ENCODE measurements at places on chromosomes 7 and 10.

DNA sequence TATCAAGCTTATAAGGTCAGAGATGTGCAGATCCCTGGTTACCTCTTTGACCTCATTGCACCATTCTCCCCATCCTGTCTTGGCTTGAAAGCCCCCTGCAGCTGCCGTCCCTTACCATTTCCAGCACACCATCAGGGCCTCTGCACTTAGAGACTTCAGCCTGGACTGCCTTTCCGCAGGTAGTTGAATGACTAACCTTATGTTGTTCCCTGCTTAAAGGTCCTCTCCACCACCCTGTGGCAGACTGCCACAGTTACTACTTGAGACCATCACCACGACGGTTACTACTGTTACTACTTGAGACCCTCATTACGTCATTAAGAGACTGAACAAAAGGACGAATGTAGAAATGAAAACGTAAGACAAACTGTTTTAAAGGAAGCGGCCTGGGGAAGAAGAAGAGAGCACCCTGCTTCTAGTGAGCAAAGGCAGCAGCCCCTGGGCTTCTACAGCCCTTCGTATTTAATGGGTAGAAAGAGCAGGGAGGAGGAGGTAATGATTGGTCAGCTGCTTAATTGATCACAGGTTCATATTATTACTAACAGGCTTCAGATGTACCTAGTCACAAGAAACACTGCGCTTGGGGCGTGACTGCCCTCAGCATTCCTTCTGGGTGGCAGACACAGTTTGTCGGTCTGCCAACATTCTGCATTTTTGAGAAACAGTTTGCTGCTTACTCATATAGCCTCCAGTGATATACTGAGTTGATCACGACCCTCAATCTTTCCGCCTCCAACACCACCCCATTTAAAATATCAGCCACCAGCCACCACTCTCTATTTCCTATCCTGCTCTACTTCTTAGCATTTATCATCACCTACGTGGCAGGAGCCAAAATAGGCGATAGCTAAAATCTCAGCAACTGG is 74.1 kb upstream of the PARD3 start:
- no peak for DNase-seq

- DNase-seq = no peak
Measured at GRCh38 chr7:139065323-139065722, 29.5 kb upstream of the ZC3HAV1L start.

GRCh38 chr10:24882047-24882698 is 70.2 kb downstream of the PRTFDC1 start:
- no peak for DNase-seq

DNA sequence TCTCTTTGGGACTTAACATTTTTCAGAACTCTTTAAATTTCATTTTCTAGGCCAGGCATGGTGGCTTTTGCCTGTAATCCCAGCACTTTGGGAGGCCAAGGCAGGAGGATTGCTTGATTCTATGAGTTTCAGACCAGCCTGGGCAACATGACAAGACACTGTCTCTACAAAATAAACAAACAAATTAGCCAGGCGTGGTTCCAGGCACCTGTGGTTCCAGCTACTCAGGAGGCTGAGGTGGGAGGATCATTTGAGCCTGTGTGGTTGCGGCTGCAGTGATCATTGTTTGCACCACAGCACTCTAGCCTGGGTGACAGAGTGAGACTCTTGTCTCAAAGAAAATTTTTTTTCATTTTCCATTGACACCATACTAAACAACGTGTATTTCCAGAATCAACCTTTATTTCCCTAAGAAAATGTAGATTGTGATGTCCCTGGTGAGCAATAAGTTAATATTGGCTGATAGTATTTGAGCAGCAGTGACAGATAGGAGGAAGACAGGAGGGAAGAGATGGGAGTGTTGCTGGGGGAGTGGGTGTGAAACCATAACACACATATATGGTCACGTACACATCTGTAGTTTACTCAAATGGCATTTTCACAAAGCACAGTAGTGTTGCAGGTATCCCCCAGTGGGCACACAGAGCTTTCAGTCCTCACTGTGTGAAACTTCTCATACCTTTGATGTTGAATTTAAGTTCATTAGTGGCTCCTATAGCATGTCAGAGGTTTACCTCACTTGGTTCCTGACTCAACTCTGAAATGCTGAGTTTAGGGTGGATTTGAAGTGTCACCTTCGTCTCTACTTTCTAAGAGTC is 205.6 kb downstream of the AUTS2 start:
- DNase-seq = no peak

DNA sequence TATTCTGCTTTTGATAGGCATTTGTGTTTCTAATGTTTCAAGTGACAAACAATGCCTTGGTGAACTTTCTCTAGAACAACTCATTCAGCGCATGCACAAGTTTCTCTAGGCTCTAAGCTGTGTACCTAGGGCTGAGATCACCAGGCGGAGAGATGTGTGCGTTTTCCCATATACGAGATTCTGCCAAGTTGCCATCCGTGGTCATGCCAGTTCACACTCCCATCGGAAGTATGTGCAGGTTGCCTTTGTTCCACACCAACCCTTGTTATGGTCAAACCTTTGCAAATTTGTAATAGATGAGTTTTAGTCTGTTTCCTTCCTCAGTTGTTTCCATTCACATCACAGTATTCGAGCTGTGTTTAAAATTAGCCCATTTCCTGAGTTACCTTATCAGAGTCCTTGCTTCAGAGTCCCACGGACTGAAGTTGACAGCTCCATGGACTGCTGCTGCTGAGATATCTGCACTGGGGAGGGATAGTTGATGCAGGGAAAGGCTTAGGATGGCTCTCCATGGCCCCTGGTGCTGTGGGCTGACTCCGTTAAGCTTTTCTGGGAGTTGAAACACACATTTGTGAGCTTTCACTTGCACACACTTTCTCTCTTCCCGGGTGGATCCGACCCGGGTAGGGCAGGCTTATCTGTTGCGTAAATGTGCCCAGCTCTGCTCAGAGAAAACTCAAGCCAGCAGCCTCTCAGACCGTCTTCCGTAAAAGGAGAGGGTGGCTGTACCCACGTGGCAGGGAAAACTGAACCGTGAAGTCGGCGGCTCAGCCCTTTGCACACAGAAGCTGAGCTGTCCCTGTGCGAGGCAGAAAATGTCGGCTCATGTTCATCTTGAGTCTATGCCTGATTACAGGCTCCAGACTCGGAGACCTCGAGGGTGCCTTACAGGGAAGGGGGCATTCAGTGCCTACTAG is 49.4 kb downstream of the HK1 start:
- peak; percentile 69 for DNase-seq

DNA sequence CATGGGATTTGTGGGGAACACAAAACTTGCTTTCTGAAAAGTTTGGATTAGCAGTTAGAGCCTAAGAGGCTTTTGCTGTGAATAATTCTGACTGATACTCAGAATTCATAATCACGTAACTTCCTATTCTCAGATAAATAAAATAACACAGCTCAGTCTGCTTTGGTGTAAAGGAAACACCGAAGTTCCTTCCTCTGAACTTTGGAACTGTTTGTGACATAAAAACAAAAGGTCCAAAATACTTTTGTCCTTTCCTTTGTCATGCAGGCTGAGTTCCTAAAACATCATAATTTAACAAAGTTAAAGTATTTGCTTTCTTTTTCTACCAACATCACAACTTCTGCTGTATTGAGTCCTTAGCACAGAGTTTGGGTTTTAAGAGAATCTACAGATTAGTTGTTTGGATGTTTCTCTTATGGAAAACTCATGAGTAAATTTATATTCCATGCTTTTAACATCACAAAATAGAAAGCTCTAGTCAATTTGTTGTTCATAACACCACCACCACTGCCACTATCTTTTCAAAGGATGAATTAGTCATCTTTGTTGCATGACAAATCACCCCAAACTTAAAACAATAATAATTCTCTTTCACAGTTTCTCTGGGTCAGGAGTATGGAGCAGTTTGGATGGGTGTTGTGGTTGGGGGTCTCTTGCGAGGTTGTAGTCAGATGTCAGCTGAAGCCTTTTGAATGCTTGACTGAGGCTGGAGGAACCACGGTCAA is 123.4 kb downstream of the REEP3 start:
- DNase-seq = no peak

- DNase-seq = no peak
Measured at GRCh38 chr7:148939128-148939755, 55.2 kb upstream of the EZH2 start.

- DNase-seq = no peak
Measured at GRCh38 chr7:123923599-123923998, 1.4 kb upstream of the SPAM1 start.

- DNase-seq = no peak
Measured at GRCh38 chr10:10432296-10433035, 585.2 kb upstream of the CELF2 start.

DNA sequence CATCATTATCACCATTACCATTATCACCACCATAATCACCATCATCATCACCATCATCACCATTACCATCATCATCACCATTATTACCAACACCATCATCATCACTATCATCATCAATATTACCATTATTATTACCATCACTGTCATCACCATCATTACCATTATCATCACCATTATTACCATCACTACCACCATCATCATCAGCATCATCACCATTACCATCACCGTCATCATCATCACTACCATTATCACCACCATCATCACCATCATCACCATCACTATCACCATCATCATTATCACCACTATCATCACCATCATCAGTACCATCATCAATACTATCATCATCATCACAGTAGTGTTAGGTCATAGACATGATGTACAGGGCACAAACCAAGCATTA is 81.4 kb downstream of the VSTM4 start:
- DNase-seq = no peak

- DNase-seq = no peak
Measured at GRCh38 chr7:2736411-2736914, 48.5 kb downstream of the AMZ1 start.

DNA sequence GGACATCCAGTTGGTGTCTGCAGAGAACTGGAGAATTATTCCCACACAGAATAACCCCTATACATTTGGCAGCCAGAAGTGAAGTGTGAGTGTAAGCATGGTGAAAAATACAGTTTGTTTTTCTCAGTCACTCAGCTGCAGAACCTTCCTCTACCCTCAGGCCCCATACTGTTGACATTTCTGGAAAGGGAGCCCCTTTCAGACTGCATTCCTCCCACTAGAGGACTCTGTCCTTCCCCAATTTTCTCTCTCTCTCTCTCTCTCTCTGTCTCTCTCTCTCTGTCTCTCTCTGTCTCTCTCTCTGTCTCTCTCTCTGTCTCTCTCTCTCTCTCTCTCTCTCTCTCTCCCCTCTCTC is 86.8 kb upstream of the STEAP1B start:
- no peak for DNase-seq

DNA sequence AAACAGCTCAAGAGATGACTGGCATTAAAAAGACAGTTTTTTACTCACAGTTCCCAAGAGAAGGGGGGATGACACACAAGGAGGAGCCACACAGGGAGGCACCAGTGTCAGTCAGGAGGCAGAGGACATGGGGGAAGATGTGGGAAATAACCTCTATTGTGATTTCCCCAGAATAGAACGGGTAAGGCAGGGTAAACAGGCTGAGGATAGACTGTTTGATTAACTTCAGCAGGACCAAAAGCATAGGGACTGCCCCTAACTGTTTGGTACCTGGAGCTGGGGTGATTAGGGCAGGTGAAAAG is 60.7 kb downstream of the RAPGEF5 start:
- no peak for DNase-seq

DNA sequence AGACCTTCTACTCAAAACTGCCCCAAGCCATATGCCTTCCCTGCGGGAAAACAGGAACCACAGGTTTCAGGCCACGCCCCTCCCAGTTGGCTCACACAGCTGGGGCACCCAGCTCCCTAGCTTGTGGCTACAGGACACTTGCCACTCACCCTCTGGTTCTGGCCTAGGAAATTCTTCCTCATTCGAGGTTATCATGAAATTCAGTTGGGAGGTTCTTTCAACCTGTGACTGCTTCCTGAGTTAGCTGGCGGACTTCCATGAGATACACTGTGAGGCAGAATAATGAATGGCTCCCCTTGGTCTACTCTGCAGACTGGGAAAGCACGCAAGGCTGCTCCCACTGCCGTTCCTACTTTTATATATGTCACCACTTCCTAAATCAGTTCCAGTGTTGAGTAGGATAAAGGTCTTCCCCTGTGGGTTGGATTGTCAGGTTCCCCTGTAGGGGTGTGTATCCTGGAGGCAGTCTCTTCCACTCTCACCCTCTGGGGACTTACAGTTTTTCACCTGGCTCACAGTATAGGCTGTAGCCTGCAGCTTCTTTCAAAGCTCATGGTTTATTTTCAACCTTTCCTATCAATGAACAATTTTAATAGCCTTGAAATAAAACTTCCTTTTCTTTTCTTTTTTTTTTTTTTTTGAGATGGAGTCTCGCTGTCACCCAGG is 37.0 kb downstream of the GPR22 start:
- DNase-seq = no peak

DNA sequence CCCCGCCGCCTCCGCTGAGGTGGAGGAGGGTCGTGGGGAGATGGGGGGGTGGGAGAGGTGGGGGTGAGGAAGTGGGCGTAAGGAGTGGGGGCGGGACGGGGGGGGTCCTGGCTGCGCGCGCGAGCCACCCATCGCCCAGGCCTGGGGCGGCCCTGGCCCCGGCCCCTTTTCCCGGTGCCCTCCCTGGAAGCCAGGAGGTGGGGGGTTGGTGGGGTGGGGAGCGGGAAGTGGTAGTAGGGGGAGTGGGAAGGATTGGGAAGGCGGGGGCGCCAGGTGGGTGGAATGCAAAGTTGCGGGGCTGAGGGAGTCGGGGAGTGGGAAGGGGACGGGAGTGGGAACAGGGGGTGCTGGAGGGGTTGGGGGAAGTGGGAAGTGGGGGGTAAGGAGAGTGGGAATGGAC is 319 bp upstream of the MMD2 start:
- no peak for DNase-seq

GRCh38 chr10:18594574-18595156 is 56.7 kb downstream of the NSUN6 start:
- DNase-seq = no peak

DNA sequence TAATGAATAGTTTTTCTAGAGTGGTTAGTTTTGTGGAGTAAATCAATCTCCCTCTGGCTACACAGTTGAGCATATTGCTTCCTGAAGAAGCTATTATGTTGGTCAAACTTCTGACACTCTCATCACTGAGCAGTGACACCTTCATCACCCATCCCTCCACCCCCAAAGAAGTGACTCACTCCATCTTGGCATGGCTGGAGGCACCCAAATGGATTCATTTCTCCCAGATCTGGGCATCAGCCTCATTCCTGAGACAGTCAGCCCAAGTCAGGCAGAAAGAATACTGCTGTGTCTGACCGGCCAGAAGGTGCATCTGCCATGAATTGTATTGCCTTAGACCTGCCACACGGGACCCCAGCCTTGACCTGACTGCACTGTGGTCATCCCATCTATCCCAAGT is 117.0 kb upstream of the HABP2 start:
- DNase-seq = no peak

GRCh38 chr10:82625512-82626189 is 750.7 kb downstream of the NRG3 start:
- DNase-seq = no peak

- no peak for DNase-seq
Measured at GRCh38 chr7:94529516-94529915, 19.9 kb downstream of the CASD1 start.

DNA sequence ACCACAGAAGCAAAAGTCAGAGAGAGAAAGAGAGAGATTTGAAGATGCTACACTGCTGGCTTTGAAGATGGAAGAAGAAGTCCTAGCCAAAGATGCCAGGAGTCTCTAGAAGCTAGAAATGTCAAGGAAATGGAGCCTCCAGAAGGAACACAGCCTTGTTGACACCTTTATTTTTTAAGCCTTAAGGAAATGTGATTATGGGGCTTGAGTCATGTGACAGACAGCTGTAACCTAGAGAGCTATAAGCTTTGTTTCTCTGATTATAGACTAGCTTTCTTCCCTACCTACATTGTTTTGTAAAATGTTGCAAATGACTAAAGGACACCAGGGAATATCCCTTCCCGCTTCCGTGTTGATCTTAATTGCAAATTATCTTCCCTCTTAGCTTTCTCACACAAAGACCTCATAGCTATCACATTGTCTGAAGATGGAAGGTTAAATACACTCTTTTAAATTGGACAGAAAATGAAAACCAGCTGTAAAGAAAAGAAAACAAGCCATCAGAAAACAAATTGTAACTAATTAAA is 199.9 kb downstream of the ARHGAP12 start:
- DNase-seq = no peak

Measured in RCC 7860 (cell line).